WTC11 (cell line): ENCODE measurements at places on chromosomes 1 and 21. TPM values are rescaled to one million over a fixed set of nuclear protein-coding genes. Genes with fewer than 3 reads are reported as not detected.

- DNase-seq = no peak
Measured at GRCh38 chr1:240701412-240701811, 89.5 kb upstream of the GREM2 start.

The ACKR1 gene
- 0.18 to 0.63 TPM (median 0.34 TPM) in 3 replicates for total RNA-seq

The CENPF gene
- total RNA-seq = 137 to 166 TPM (median 143 TPM) in 3 replicates

- no peak for DNase-seq
Measured at GRCh38 chr1:65734979-65735378, 57.7 kb upstream of the PDE4B start.

GRCh38 chr1:215887627-215888026 is 320.5 kb downstream of the KCTD3 start:
- DNase-seq = no peak

The PGBD2 gene
- 6.5 to 6.9 TPM (median 6.6 TPM) in 3 replicates for total RNA-seq

- DNase-seq = no peak
Measured at GRCh38 chr1:66687358-66687757, 64.9 kb upstream of the DYNLT5 start.

- DNase-seq = no peak
Measured at GRCh38 chr1:246417813-246418564, 89.1 kb downstream of the SMYD3 start.

The S100A2 gene
- 0.74 to 1.6 TPM (median 0.80 TPM) in 3 replicates for total RNA-seq

DNA sequence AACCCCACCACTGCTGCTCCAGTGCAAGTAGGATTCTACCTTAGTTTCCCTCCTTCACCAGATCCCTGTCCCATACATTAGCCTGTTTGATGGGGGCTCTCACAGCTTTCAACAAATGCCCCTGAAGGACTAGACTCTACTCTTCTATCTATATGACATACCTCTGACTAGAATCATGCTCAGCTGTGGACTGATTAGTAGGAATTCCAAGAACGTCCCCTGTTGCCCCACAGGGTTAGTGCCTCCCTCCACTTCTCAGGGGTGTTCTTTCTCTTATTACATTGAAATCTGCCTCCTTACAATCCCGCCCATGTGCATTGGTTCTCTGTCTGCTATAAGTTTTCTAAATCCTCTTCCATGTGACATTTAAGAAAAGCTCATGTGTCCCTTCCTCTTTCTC is 375.9 kb upstream of the DUSP10 start:
- DNase-seq = no peak

DNA sequence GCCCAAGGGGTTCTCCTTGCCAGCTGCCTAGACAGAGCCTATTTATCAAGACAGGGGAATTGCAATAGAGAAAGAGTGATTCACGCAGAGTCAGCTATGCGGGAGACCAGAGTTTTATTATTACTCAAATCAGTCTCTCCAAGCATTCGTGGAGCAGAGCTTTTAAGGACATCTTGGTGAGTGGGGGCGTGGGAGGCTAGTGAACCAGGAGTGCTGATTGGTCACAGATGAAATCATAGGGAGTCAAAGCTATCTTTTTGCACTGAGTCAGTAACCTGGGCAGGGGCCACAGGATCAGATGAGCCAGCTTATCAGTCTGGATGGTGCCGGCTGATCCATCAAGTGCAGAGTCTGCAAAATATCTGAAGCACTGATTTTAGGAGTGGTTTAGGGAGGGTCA is 64.8 kb upstream of the MRPS6 start:
- no peak for DNase-seq

The CSTB gene
- total RNA-seq = 35.2 to 38.6 TPM (median 36.1 TPM) in 3 replicates

The ADORA1 gene
- 1.8 to 2.7 TPM (median 2.6 TPM) in 3 replicates for total RNA-seq

DNA sequence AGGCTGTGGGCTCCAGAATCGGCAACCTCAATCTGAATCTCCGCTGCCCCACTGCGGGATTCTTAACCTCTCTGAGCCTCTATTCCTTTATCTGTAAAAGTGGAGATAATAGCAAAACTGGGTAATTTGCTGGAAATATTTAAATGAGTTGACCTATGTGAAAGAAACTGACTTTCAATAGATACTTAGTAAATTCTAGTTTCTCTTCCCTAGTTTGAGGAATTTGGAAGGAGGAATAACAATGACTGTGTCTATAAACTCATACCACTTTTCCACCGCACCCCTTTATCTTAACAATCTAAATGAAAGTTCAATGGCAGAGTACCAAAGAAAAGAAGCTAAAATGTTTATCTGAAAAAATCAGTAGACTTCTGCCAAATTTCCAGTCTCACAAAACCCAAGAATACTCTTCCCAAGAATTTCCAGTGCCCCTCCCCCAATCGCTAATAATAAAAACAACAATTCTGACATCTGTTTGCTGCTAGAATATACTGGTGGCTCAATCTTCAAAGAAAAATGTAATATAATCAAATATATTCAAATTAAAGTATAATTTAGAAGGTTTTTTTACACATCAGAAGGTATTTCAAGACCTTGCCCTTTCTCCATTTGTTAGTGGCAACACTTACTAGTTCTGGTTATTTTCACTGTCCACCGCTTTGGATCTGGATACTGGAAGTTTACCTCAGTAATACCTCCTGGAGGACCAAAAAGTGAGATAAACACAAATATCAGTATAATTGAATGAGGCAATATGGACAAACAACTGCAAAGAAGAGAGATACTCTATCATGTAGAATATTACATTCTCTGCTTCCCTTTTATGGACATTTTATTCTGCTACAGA is 171.2 kb downstream of the LTN1 start:
- DNase-seq = no peak

The IGFN1 gene
- total RNA-seq = 0.11 TPM in 1 of 3 replicates, not detected in the others

DNA sequence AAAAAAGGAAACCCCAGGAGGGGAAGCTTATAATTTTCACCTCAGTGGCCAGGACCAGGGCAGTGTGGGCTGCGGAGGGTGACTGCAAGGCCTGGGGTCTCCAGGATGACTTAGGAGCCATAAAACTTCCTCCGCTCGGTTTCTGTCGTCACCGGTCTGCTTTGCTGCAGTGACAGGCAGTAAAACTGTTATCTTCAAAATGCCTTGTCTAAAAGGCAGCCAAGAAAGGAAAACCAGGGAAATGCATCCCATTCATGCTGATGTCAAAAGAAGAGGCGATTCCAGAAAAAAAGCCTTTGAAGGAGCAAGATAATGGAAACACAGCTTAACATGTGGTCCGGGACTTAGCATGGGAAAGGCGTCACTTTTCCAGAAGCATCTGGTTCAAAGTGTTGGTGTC is 42.0 kb downstream of the COL6A1 start:
- no peak for DNase-seq

DNA sequence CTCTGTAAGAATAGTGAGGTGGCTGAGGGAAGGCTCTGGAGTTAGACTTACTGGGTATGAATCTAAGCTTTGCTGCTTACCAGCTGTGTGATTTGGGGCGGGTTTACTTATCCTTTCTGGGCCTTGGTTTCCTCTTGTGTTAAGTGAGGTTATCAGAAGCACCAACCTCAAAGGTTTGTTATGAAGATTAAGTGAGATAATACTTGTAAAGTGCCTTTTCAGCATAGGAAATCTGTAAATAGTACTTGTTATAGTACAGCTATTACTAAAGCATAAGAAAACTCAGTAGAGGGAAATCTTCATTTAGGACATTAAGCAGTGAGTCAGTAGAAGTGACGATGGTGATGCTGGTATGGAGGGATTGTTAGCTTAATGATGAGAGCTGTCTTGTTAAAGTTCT is 12.1 kb downstream of the HHAT start:
- no peak for DNase-seq

The FCRL4 gene
- not detected in 3 replicates for total RNA-seq

DNA sequence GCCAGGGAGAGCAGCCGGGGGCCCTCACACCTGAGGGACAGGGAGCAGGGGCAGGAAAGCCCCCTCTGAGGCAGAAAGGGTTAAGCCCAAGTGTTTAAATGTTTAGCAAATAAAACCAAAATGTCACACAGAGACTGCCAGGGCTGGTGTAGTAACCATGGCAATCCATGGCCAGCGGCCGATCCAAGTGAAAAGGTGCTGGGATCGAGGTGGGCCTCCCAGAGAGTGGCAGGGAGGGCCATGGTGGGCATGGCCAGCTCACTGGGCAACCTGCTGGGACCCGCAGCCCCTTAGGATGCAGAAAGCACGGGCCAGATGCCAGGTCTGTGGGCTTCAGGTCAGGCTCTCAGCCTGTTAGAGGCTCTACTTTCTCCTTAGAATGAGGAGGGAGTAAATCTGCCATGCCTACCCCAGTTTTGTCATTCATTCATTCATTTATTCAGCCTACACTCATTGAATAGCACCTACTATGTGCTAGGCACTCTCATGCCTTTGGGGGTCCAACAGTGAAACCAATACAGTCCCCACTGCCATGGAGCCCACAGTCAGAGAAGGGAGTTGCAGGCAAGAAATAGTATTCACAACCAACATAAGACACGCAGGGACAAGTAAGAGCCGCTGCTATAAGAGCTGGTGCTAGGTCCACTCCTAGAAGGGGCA is 56.1 kb downstream of the KCNN3 start:
- no peak for DNase-seq
